Vein endothelial cell (primary cell): ENCODE measurements at places on chromosomes 1 and 21. TPM values are rescaled to one million over a fixed set of nuclear protein-coding genes. Genes with fewer than 3 reads are reported as not detected.

The C1QTNF12 gene
- total RNA-seq, result 0.33 and 0.76 TPM in 2 replicates

The APCS gene
- not detected in 2 replicates for total RNA-seq

The GPR61 gene
- total RNA-seq, result 0.65 TPM in 1 of 2 replicates, not detected in the other

The APOBEC4 gene
- not detected in 2 replicates for total RNA-seq

The ETV3L gene
- not detected in 2 replicates for total RNA-seq

The LYPD8 gene
- total RNA-seq, result not detected in 2 replicates

The CRYBG2 gene
- not detected in 2 replicates for total RNA-seq

The LCE2B gene
- total RNA-seq, result not detected in 2 replicates

The S100A3 gene
- 0.98 and 2.4 TPM in 2 replicates for total RNA-seq

The ACTL8 gene
- not detected in 2 replicates for total RNA-seq

The CAMK1G gene
- total RNA-seq, result not detected in 2 replicates

The FAM72A gene
- 1.6 and 5.1 TPM in 2 replicates for total RNA-seq
